ENCODE measurements at places on chromosomes 1 and 21. TPM values are rescaled to one million over a fixed set of nuclear protein-coding genes. Genes with fewer than 3 reads are reported as not detected.

DNA sequence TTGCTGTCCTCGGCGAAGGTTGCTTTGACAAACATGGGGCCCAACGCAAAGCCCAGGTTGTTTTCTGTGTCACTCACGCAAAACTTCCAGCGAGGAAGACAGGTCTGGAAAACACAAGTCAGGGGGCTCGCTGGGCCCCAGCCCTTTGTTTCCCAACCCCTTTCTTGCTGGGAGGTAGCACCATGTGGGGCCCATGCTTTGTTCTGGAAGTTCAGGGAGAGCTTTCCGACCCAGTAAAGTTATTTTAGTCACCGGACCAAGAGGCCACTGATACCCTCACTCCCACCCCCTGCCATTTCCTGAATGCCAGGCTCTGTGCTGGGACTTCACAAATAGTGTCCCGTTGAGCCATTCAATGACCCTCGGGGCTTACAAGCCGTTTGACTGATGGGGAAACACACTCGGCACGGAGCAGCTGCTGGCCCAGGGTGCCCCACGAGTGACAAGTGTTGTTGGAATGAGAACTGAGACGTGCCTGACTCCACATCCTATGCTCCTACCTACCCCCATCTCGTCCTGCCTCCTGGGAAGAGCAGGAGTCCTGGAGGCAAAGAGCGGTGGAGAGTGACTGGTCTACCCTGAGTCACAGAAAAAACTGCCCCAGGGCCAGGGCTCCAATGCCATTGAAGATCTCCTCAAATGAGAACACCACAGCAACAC, 52.0 kb downstream of the ECE1 start:
- DNase-seq, result no peak

GRCh38 chr1:17409391-17409811, 30.1 kb downstream of the RCC2 start:
- DNase-seq, result no peak

DNA sequence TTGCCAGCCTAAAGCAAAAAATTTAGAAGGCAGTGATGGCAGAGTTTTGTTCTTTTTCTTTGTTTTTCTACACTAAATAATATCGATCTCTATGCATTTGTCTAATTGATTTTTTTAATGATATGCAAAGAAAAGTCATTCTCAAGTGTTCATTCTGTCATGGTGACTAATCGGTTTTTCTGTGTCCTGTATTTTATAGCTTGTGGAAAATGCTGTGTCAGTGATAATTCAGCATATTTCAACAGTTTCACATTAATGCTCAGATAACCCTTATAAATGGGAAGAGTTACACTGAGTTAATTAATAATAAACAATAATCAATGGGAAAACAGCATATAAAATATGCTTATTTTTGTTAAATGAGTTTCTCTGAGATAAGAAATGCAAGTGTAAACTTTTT, 824.9 kb downstream of the AMY1C start:
- DNase-seq, result no peak

- no peak for DNase-seq
These were observed at the start of gene SERINC2 for GRCh38 chr1:31412732-31413404. Gene SERINC2 (plus strand): TSS chr1:31413213. CDS start chr1:31413266, 53 bp downstream.

DNA sequence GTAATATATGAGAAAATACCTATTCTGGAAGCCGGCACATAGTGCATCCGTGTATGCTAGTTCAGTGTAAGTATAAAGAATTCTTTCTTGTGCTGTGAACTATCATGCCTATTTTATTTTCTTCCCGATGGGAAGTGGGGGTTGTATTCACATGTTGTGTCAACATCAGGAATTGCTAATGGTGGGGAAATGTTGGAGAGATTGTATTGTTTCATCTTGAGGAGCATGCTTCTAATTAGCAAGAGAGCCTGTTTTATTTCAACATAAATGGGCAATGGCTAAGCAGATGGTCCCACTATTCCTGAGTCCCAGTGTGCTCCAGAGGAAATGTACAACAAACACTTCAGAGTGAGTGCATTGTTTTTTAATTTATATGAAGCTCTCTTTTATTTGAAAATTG, 485.2 kb downstream of the PLPP3 start:
- no peak for DNase-seq

GRCh38 chr1:230824919-230825721, 43.2 kb downstream of the C1orf198 start:
- DNase-seq, result no peak

GPR153 gene
- 11.8 TPM for total RNA-seq

FMO3 gene
- total RNA-seq, result 3.2 TPM

TRIM46 gene
- 1.1 TPM for total RNA-seq
